ENCODE measurements at places on chromosomes 1 and 21.

DNA sequence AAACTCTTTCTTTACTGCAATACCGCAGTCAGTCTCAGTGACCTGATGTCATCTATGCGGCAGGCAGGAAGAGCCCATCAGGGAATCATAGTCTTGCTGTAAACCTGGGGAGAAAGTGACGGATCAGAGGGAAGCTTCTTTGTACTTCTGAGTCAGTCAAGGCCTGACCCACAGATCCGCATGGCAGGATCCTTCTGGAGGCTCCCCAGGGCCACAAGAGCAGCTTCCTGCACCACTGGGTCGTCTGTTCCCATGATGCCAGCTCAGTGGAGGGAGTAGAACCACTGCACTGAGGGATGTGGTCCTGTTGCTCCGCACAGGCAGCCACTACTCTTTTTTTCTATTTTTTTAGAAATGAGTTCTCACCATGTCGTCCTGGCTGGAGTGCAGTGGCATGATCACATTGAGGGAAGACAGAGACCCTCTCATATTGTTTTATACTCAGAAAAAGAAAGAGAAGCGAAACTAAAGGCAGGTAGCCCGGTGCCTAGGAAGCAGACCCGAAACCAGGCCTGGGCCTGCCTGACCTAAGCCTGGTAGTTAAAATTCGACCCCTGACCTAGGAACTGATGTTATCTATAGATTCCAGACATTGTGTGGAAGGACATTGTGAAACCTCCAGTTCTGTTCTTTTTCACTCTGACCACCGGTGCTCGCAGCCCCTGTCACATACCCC lies 6.3 kb upstream of the ERVH48-1 start:
- no peak for DNase-seq

DNA sequence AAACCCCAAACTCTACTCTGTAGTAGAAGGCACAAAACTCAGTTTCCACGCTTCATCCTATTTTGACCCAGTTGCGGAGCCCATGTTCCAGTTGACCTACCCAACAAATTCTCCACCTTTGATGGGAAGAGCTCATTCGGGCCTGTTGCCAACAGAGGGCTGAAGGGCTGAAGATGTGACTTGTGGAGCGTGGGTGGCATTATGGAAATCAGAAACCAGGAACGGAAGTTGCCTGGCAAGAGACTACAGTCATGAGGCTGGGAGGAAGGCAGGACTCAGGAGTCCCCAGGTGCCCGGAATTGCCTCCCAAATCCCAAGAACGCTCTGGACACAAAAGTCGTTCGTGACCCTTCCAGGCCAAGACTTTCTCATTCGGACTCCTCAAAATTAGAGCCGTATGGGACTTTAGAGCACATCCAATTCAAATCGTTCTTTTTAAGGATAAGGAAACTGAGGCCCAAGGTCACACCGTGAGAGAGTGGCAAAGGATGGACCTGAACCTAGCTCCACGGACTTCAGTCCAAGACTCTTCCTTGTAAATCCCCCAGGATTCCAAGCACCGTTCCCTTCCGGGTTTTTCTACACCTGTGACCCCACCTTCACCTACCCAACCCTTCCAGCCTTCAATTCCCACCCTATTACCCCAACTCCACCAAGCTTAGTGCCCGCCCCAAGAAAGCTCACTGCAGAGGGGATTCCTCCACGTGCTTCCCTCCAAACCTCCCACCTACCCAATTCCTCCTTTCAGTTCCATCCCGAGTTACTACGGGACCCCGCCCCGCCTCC lies 739 bp downstream of the SMG5 start:
- no peak for DNase-seq

- no peak for DNase-seq
Measured at GRCh38 chr1:151924691-151925587, 15.6 kb upstream of the THEM4 start.

DNA sequence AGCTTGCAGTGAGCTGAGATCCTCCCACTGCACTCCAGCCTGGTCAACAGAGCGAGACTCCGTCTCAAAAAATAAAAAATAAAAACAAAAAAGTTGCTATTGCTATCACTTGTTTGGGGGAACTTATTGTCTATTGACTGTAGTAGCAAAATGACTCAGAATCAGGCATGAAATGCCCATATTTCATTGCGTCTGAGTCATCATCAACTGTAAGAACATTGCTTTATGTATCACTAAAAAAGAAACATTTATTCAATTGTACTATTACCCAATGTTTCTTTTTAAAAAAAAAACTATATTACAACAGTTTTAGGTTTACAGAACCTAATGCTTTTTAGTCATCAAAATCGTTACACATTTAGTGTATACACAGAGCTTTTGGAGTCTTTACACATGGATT lies 91.0 kb upstream of the FMN2 start:
- DNase-seq, result no peak

GRCh38 chr1:43464681-43465504 lies 11.2 kb upstream of the HYI start:
- no peak for DNase-seq

- no peak for DNase-seq
Measured at GRCh38 chr1:213976665-213977485, 10.9 kb upstream of the PROX1 start.

DNA sequence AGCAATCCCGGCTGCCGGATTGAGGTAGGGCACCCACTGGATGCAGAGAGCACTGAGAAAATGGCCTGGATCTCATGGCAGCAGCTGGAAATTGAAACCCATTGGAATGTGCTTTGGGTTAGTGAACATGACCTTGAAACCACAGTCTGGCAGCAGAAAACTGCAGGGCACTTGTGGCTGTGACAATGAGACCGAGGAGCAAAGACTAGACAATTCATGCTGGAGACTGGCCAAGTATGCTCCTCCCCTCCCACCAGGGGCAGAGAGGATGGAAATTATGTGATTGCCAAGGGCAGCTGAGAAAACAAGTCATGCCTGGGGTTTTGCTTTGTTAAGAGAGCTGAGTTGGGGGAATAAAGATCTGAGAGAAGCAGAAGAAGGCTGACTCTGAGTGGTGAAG lies 60.7 kb downstream of the ZNF697 start:
- no peak for DNase-seq

GRCh38 chr1:75632350-75632949 lies 21.5 kb upstream of the SLC44A5 start:
- DNase-seq, result peak; percentile 53

DNA sequence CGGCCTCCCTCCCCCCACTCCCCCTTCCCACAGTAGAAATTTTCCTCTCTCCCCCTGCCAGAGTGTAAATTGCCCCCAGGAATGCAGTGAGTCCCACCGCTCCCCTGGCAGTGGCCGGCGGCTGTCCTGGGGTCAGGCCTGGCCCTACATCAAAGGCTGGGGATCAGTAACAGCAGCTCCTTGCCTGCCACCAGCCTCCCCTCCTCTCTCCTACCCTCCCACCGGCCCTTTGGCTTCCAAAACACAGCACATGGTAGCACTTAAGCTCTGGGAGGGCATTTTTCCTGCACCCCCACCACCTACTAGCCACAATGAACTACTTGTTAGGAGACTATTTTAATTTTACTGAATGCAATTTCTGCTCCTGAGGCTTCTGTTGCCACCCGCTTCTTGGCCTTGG lies 9.0 kb upstream of the COL8A2 start:
- no peak for DNase-seq

DNA sequence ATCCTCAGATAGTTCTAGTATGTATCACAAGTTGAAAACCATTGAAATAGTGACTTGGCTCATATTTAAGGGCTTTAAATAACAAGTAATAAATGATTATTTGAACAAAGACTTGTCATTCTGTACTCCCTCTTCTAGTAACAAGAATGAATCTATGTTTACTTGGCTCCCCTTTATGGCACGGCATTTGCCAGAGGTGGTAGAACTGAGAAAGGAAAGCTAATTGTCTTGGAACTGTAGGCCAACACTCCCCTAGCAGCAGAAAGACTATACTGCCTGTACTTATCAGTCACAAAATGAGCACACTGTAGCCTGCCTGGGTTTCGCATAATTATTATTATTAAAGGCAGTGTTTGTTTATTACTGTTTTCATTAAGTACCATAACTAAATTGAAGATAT lies 29.6 kb upstream of the SMYD2 start:
- no peak for DNase-seq

DNA sequence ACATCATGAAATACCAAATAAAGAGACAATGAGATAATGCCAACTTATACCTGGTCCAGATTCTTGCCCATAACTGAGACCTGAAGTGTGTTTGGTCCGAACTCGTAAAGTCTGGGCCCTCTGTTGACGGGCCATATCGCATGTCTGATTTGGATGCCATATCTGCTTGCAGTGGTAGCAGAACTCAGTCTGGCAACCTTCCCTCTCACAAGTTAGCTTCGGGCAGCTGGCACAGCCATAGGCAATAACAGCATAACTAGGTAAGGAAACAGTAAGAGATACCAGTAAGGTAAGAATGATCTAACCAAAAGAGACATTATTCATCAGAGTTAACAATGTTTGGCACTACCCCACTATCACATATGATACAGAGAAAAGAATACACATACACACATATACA lies 15.1 kb downstream of the RNF19B start:
- no peak for DNase-seq

Data from retina (tissue), 1 donor.